Activated T-helper 2 cell treated with anti-CD3 and anti-CD28 coated beads, Interferon-gamma antibody, Interleukin-2, Interleukin-4, amounts not matched to agents 10 μg/mL and 5 μg/mL and 100 μg/mL, durations not matched to agents 14 hours and 24 hours and 36 hours (primary cell): ENCODE measurements at places on chromosomes 16 and 17. TPM values are rescaled to one million over a fixed set of nuclear protein-coding genes. Genes with fewer than 3 reads are reported as not detected.

DNA sequence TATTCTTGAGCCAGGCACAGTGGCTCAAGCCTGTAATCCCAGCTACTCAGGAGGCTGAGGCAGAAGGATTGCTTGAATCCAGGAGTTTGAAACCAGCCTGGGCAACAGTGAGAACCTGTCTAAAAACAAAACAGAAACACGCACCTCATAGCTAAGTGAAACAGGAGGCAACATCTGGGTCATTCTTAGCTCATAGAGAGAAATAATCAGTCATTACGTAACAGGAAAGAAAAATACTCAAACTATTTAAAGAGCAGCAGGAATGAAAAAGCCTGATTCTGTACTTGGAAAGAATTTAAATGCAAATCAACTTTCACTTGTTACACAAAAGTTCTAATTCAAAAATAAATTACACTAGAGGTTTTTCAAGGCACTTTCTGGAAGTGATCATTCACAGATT is 17.2 kb downstream of the CHCT1 start:
- no peak for DNase-seq

GRCh38 chr16:51834133-51834532 is 683.1 kb upstream of the SALL1 start:
- DNase-seq: no peak

DNA sequence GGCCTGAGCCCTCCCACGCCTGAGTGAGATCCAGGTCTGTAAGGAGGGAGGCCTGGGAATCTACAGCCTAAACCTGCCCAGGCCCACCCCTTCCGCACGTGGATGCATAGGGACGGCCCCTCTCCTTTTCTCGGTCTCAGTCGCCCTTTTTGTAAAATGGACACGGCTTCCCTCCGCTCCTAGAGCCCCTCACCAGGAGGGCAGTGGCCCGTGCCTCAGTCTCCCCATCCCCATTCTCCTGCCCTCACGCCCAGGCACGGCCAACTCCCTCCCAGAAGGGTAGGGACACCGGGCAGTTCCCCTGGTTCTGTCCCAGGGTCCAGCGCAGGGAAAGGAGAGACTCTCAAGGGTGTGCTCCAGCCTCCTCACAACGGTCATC is 48.1 kb downstream of the WNT3 start:
- no peak for DNase-seq

- DNase-seq: no peak
Measured at GRCh38 chr17:37742116-37742761, 2.6 kb downstream of the HNF1B start.

GRCh38 chr16:9176547-9177418 is 85.3 kb downstream of the HAPSTR1 start:
- DNase-seq: no peak

DNA sequence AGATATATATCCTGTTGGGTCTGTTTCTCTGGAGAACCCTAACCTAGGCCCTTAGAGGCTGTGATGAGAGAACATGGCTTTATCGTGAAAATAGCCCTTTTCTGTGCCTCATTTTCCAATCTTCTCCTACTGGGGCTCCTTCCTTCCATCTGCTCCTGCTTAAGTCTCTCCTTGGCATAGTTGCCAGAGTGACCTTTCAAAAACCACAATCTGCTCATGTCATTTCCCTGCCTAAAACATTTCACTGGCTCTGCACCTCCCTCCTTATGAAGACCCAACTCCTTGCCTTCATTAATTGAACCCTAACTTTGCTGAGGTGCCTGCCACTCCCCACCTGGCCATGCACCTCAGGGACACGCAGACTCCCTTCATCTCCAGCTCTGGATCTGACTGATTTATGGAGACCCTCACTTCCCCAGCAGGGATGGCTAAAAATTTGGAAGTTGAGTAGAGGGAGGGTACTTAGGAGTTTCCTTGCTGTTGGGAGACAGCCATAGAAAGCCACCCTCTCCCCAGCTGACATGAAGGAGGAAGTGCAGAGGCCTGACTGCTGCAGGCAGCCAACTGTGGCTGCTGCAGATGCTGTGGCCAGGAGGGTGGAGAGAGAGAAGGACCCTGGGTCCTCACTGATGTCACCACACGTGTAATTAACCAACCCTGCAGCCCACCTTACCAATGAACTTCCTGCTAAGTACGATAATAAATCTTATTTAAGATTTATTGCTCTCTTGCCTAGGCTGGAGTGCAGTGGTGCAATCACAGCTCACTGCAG is 6.3 kb upstream of the GGA2 start:
- no peak for DNase-seq

DNA sequence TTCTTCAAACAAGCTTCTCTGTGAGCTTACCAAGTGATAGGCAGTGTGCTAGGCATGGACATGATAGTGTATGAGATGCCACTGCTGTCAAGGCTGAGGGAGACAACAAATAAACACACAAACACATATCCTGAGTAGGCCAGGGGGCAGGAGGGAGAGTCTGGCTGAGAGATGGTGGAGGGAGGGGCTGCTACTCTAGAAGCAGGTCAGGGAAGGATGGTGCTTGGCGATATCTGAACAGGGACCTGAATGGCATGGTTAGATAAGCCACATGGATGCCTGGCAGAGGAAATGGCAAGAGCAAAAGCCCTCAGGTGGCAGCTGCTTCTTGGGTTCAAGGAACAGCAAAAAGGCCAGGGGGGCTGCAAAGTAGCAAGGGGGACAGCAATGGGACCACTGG is 8.6 kb upstream of the CHST6 start:
- DNase-seq: no peak

- DNase-seq: no peak
Measured at GRCh38 chr17:21475571-21475970, 99.4 kb downstream of the KCNJ12 start.

- DNase-seq: no peak
Measured at GRCh38 chr16:4700380-4700996, 7.1 kb downstream of the NUDT16L1 start.

DNA sequence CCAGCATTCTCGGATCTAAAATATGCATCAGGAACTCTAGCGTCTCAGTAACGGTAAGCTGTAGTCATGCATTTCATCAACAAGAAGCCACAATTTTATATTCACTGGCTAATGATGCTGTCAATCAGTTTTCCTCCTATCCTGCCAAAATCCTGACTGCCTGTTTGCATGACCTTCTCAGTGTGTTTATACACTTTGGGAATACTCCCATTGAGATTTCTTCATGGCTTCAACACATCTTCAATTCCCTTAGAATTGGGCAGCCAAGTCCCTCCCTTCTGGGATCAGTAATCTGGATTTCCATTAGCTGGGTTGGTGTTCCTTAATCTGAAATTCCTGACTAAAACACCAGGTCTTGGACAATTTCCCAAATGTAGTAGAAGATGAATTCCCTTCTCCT is 348.9 kb upstream of the DYNLRB2 start:
- DNase-seq: no peak

DNA sequence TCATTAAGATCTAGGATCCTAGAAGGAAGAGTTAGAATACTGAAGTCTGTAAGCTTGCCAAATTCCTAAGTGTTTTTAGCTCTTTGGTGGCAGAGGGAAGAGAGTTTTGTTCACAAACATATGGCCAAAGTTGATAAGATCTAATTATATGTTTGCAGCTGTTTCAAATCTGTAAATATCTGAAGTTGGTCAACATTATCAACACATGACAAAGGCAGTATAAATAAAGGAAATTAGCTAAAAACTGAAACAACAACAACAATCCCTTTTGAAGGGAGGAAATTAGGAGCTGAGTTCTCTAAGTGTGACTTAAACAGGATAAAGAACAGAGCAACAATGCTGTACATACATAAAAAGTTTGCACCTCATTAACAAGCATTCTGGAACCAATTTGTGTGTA is 208.7 kb downstream of the KCNJ2 start:
- DNase-seq: no peak

GRCh38 chr16:19691161-19691711 is 26.8 kb downstream of the KNOP1 start:
- no peak for DNase-seq

DNA sequence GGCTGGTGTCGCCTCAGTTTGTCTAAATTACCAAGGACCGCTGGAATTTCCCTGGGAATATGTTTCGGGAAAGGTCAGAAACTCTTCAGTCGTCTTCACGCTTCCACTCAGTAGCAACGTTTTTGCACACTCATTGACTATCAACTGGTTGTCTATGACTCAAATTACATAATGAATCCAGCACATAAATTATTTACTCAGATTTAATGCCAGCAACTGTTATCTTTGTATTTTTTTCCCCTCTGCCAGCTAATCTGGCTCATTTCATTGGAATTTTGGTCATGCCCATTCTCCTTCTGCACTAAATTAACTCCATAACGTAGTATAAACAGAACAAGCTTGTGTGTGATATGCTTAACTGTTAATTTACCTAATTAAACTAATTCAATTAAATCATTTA is 372.7 kb upstream of the ZFHX3 start:
- DNase-seq: no peak

GRCh38 chr17:76826330-76827068 is 41.7 kb upstream of the MGAT5B start:
- no peak for DNase-seq

- no peak for DNase-seq
Measured at GRCh38 chr16:76527244-76527643, 250.0 kb downstream of the CNTNAP4 start.

GRCh38 chr17:37827905-37828650 is 83.2 kb upstream of the HNF1B start:
- DNase-seq: no peak

The TRIM47 gene
- total RNA-seq: 22.5 and 24.5 TPM in 2 replicates

The AXIN2 gene
- total RNA-seq: 6.8 and 7.4 TPM in 2 replicates

The CDRT15 gene
- not detected in 2 replicates for total RNA-seq

The COPZ2 gene
- total RNA-seq: 5.7 and 5.9 TPM in 2 replicates

The C16orf96 gene
- 0.05 TPM in 1 of 2 replicates, not detected in the other for total RNA-seq

The FSCN2 gene
- total RNA-seq: 1.1 TPM in 2 replicates

The COPRS gene
- 59.7 and 64.2 TPM in 2 replicates for total RNA-seq

The SCIMP gene
- not detected in 2 replicates for total RNA-seq

The SLC5A11 gene
- not detected in 2 replicates for total RNA-seq

The CPHXL2 gene
- not detected in 2 replicates for total RNA-seq

The ZFP1 gene
- total RNA-seq: 11.2 and 14.0 TPM in 2 replicates
